ENCODE measurements at places on chromosomes 3 and 15.

DNA sequence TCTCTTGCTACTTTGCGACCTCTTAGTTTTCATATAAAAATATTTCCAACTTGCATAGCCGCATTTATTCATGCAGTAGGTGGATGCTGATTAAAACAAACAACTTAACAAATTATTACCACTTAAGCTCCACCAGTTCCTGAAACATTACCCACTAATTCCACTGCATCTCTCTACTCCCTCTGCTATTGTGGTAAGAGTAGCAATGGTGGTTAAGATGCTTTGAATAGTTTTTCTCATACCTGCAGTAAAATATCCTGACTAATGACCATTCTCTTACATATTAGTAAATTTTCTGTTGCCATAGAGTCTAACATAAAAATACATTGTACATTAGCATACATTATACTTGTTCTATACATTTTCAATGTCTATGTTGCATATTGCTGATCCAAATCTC, 397.6 kb upstream of the PLSCR5 start:
- no peak for DNase-seq

DNA sequence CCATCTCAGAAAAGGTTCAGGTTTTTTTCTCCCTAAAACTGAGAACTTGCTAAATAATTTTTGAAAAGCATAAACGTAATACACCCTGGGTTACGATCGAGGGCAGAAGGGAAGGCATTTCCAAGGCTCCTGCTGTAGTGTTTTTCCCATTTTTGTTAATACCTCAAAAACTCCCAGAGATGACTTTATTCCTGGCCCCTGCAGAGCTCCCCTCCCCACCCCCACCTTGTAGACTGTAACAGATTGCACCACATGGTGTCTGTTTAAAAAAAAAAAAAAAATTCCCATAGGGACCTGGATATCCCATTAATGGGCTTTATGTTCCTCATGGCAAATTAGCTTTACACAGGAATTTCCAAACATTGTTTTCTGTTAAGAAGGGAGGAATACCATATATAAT, 38.2 kb downstream of the FEZF2 start:
- no peak for DNase-seq

GRCh38 chr3:49668861-49669260, 5.3 kb upstream of the APEH start:
- no peak for DNase-seq

- no peak for DNase-seq
Observed at GRCh38 chr15:73751511-73751898, 1.6 kb downstream of the INSYN1 start.

DNA sequence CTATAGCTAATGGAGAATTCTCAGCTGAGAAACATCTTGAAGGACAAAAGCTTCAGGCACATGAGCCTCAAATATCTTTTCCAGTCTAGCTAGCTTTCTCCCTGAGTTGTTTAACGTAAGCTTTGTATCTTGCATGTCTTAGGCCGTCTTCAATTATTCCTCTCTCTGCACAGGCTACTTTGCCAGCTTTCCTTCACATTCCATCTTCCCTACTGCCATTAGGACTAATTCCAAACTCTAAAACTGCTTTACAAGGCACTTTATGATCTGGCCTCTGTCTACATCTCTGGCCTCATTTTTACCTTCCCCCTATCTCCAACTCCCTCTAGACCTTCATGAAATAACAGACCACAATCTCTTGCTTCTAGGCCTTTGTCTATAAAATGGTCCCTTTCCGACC, 171.4 kb downstream of the GREM1 start:
- DNase-seq: no peak

GRCh38 chr3:187295316-187296034, 3.9 kb upstream of the MASP1 start:
- DNase-seq: no peak

DNA sequence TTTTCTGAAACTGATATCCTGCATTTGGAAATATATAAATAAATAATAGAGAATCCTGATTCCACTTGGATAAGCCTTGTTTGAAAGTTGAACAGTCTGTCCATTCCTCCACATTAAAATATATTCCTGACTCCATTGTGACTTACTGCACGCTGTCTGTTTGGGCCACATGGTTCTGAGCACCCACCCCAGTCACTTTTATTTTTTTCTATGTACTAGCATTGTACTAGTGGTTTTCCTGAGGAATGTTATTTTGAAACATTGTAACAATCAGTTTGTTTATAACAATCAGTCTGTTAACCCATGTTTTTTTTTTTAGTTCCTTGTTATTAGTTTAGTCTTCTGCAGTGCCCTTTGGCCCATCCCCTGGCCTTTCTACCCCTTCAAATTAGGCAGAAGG, 87.4 kb upstream of the CCNL1 start:
- DNase-seq: no peak

- DNase-seq: no peak
Observed at GRCh38 chr15:88705769-88706165, 67.0 kb downstream of the ISG20 start.

DNA sequence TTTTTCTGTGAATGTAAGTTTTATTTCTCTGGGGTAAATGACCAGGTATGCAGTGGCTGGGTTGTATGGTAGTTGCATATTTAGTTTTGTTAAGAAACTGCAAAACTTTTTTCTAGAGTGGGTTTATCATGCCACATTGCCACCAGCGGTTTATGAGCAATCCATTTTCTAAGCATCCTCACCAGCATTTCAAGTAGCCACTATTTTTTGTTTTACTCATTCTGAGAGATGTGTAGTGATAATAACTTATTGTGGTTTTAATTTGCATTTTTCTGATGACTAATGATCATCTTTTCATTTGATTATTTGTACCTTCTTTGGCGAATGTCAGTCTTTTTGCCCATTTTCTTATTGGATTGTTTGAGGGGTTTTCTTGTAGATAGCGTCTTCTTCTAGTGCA, 56.2 kb downstream of the SPRED1 start:
- no peak for DNase-seq

DNA sequence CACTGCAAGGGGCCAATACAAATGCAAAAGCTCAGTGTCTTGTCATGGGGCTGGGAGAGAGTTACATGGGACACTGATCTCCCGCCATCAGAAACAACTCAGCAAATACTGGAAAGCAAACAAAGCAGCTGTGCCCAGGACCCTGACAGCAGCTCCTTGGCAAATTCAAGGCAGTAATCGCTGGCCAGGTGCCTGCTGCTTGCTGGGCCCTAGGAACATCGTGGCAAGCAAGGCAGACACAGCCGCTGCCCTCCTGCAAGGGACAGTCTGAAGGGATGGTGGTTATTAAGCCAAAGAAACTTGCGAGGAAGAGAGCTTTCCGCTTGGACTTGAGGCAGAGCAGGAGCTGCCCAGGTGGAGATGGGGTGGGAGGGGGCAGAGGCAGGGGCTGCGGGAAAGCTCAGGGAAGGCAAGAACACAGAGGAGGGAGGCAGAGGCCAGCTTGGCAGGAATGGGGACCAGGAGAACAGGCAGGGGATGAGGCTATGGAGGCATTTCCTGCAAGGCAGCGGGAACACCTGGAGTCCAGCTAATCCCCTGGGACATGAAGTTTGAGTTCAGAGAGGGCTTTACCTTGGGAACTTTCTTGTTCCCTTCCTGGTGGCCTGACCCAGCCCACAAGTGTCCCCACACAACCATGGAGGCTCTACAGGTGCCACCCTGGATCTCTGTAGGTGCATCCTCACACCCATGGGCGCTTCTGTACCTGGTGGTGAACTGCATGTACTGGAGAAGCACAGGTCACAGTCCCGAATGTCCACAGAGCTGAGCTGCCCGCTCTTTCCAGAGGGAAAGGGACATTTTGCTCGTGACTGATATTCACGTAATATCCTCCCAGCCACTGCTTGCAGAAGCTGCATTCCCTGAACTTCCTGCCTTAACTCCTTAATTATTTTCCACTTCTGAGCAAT, 78.7 kb upstream of the ATP2B2 start:
- no peak for DNase-seq

DNA sequence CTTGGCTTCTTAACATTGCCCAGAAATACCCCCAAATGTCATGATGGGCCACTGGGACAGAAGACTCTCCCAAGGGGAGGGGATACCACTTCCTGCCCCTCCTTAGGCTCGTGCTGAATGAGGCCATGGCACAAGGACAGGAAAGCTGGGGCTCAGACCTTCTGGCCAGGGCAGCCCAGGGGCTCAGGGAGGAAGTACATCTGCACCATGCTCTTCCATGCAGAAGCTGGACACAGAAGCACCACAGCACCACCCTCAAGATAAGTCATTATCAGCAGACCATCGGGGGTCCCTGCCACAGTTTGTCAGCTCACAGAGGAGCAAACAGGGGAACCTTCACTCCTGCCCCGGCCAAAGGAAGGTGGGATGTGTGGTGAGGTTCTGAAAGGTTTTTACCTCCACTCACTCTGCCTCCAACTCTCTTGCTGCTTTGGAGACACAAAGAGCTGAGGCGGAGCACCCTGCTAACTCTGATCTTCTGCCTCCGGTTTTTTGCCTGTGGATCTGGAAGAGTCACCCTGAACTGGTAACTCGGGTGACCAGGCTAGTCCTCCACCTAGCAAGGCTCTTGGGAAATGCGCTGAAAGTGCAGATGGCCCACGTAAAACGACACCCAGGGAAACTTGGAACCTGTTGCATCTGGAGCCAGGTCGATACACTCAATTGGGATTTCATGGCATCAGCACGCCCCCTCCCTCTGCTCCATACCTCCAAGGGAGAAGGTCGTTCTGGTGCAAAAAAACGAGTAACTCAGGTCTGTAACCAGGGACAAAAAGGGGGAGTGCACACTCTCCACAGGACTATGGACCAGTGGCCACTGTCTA, 8.3 kb downstream of the BMF start:
- no peak for DNase-seq

GRCh38 chr3:53511246-53511645, 16.8 kb downstream of the CACNA1D start:
- no peak for DNase-seq

GRCh38 chr3:158314426-158315357, 204.8 kb downstream of the RSRC1 start:
- DNase-seq: no peak

DNA sequence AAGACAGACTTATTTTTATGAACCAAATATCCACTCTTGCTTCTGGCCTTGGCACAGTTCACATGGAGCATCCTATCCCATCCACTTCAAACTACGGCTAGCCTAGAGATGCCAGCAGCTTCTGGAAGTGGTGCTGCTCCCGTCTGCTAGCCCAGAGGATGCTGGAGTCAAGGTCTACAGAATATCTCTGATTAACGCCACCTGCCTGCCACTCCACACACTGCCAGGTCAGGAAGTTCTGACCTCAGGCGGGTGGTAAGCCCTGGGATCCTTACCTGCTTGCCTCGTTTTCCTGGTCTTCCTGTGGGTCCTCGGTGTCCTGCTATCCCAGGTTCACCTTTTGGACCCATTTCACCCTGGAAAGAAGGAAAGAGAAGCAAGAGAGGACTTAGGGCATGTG, 42.9 kb downstream of the EAF1 start:
- DNase-seq: no peak

- peak; percentile 2 for DNase-seq
Observed at GRCh38 chr3:130276203-130276803, 69.2 kb upstream of the COL6A5 start.

- no peak for DNase-seq
Observed at GRCh38 chr15:60859996-60860494, 369.1 kb downstream of the RORA start.

- DNase-seq: peak; percentile 68
Observed at GRCh38 chr3:172648747-172649146, 62.1 kb downstream of the NCEH1 start.

DNA sequence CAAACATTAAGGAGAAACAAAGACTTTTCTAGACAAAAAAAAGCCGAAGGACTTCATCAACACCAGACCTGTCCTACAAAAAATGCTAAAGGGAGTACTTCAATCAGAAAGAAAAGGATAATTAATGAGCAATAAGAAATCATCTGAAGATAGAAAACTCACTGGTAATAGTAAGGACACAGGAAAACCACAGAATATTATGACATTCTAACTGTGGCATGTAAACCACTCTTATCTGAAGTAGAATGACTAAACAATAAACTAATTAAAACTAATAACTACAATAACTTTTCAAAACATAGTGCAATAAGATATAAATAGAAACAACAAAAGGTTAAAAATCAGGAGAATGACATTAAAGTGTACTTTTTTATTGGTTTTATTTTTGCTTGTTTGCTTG, 584.5 kb upstream of the CCDC54 start:
- DNase-seq: no peak

DNA sequence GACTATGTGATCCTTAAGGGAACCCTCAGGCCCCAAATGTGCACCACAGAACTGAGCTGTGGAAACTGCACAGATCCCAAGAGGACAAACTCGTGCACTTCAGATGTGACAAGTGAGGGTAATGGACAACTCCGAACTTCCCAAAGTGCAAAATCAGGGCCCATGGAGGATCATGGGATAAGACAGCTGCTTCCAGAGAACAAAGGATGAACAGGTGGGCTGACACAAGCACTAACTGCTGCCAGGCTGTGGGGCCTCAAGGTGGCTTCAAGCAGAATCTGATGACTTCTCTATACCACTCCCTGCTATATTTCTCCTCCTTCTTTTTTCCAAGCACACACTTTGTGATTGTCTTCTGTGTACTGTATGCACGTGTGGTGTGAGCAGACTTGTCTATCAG, 5.4 kb downstream of the TARS3 start:
- no peak for DNase-seq

GRCh38 chr3:108099244-108099643, 8.4 kb upstream of the CD47 start:
- no peak for DNase-seq

GRCh38 chr15:75112278-75112847, 89.0 kb downstream of the PPCDC start:
- peak; percentile 16 for DNase-seq

DNA sequence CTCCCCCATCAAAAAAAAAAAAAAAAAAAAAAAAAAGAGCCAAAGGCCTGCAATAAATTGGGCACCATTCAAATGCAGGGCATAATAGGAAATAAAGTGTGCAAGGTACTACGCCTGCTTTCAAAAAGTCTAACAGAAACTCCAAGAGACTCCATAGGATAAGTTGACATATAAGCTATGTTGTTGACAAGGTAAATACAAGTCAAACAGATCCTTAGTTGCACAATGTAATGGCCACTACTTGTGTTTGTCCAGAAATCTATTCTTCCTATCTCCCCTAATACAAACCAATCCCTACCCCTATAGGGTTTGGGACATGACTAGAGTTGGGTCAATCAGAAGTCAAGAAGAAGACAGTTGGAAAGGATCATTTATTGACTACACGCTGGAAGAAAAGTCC, 16.0 kb downstream of the MAP4 start:
- DNase-seq: no peak

DNA sequence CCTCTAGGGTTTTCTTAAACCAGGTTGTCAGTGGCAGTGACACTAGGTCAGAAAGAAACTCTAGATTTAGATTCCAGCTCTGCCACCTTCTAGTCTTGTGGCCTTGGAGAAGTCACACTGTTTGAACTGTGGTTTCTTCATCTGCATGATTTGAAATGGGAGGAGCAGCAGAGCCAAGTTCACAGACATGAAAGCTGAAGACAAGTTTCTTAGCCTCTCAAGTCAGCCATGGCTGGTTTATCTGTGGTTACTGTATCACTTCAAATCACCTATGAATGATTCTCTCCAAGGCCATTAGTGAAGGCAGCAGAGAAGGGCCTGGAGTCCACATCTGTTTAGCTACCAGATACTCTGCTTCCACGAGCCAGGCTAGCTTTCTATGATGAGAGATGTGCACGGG, 15.6 kb downstream of the CLEC3B start:
- no peak for DNase-seq

- no peak for DNase-seq
Observed at GRCh38 chr3:16056217-16056616, 118.3 kb upstream of the GALNT15 start.

Data from GF-D8 (cell line).